Upper lobe of left lung (tissue), 6 donors: ENCODE measurements at places on chromosomes 7 and 10. TPM values are rescaled to one million over a fixed set of nuclear protein-coding genes. Genes with fewer than 3 reads are reported as not detected.
A peak's percentile ranks its signal among the peaks of the same experiment; 100 is the strongest.

PDE6C gene
- not detected for total RNA-seq

DNA sequence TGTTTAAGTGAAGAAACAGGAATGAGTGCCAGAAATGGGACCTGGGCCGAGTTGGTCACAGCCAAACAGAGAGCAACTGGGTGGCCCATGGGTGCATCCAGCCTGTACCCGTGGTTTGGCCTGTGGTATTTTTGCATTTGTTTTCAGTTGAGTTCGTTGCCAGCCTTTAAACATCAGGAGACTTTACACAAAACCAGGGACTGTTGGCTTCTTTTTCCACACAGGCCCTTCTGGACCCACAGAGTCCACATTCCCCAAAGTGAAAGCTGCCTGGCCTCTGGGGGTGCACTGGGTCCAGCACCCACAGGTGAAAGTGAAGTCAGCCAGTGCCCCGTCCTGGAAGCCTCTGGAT, 54.1 kb upstream of the TNS3 start:
- H3K36me3 ChIP-seq: no peaks in the 10 kb centered on the region
- H3K27me3 ChIP-seq: no peaks in the 10 kb centered on the region
- no peak for DNase-seq
- peak overlapping the region; percentile 45 for H3K27ac ChIP-seq
- no peak overlapping the region for H3K4me3 ChIP-seq

DNA sequence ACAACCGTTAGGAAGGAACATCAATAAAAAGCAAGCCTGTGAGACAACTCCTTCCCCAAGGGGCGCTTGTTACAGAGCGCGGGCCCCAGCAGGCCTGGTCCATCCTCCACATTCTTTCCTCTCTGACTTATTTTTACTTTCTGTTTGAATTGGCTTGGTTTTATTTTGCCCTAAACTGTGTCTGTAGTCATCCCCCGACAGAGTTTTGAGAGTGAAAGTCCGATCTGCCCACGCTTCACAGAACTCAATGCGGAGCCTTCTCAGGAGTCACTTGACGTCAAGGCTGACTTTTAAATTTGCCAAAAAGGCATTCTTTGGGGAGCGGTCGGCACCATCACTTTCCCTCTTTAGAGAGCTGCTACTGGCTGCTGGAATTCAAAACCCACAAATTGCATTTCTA, 150.1 kb upstream of the KLF6 start:
- H3K27me3 ChIP-seq: no peaks in the 10 kb centered on the region
- peak overlapping the region; percentile 62 for H3K27ac ChIP-seq
- no peaks in the 10 kb centered on the region for H3K36me3 ChIP-seq
- no peak overlapping the region for H3K4me3 ChIP-seq

DNA sequence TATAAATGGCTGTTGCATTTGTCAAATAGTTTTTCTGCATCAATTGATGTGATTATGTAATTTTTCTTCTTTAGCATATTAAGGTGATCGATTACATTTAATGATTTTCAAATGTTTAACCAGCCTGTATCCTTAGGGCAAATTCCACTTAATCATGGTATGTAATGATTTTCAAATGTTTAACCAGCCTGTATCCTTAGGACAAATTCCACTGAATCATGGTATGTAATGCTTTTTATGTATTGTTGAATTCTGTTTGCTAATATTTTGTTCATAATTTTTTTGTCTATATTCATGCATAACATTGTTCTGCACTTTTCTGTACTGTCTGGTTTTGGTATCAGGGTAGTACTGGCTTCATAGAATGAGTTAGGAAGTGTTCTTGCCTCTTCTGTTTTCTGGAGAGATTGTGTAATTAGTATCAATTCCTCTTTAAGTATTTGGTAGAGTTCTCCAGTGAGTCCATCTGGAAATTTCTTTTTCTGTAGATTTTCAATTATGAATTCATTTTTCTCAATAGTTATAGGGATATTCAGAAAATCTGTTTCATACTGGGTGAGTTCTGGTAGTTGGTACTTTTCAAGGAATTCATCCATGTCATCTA, 393.2 kb upstream of the FOXK1 start:
- no peak for DNase-seq
- no peak overlapping the region for H3K4me3 ChIP-seq
- no peaks in the 10 kb centered on the region for H3K27me3 ChIP-seq
- H3K4me1 ChIP-seq: no peaks in the 10 kb centered on the region
- no peak overlapping the region for H3K27ac ChIP-seq
- H3K36me3 ChIP-seq: no peaks in the 10 kb centered on the region

GRCh38 chr10:19922236-19922963, 106.2 kb downstream of the PLXDC2 start:
- no peak for DNase-seq
- no peaks in the 10 kb centered on the region for H3K27me3 ChIP-seq
- H3K4me3 ChIP-seq: no peak overlapping the region
- no peaks in the 10 kb centered on the region for H3K36me3 ChIP-seq
- peak overlapping the region; percentile 31 for H3K27ac ChIP-seq

DPCD gene
- 36.2 TPM for total RNA-seq

SEMA3C gene
- 33.8 TPM for total RNA-seq

- H3K4me3 ChIP-seq: no peak overlapping the region
- H3K27ac ChIP-seq: no peak overlapping the region
- no peak for DNase-seq
- H3K4me1 ChIP-seq: no peaks in the 10 kb centered on the region
- H3K36me3 ChIP-seq: no peaks in the 10 kb centered on the region
Observed at GRCh38 chr7:1716263-1717094, 46.4 kb downstream of the ELFN1 start.

- H3K27me3 ChIP-seq: no peaks in the 10 kb centered on the region
- no peaks in the 10 kb centered on the region for H3K36me3 ChIP-seq
- no peak overlapping the region for H3K27ac ChIP-seq
- no peak for DNase-seq
- H3K4me1 ChIP-seq: no peaks in the 10 kb centered on the region
- H3K4me3 ChIP-seq: no peak overlapping the region
Observed at GRCh38 chr10:17340144-17340829, 112.2 kb downstream of the VIM start.

GRCh38 chr7:131438969-131439368, 111.3 kb downstream of the MKLN1 start:
- H3K4me1 ChIP-seq: no peaks in the 10 kb centered on the region
- no peaks in the 10 kb centered on the region for H3K27me3 ChIP-seq
- no peak for DNase-seq
- peaks cover 38% of the 10 kb centered on the region for H3K36me3 ChIP-seq

CPXM2 gene
- total RNA-seq: 2.5 TPM

GRCh38 chr10:59366290-59366689, 3.9 kb upstream of the FAM13C start:
- DNase-seq: peak; percentile 21
- no peak overlapping the region for H3K4me3 ChIP-seq
- H3K27ac ChIP-seq: peak overlapping the region; percentile 21
- H3K4me1 ChIP-seq: no peaks in the 10 kb centered on the region

ZNF239 gene
- 2.5 TPM for total RNA-seq

MKX gene
- not detected for total RNA-seq

DNA sequence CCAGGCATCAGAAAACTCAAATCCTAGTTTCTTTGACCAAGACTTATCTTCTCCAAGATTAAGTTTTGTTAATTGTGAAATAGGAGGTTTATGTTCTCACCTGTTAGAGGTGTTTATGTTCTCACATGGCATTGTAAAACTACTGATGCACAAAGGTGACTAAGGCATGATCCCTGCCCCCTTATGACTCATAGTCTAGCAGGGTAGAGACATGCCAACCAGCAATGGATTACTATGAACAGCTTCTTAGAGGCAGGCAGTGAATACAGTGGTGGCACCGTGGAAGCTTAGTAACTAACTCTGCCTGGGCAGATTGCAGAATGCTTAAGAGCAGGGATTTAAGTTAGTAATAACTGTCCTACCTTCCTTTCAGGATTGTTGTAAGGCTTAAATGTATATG, 400.9 kb downstream of the SORCS3 start:
- H3K4me3 ChIP-seq: no peak overlapping the region
- H3K36me3 ChIP-seq: no peaks in the 10 kb centered on the region
- no peak for DNase-seq
